ENCODE measurements at places on chromosomes 11 and 22.

- DNase-seq: no peak
Measured at GRCh38 chr22:26585104-26585790, 4.7 kb downstream of the TPST2 start.

DNA sequence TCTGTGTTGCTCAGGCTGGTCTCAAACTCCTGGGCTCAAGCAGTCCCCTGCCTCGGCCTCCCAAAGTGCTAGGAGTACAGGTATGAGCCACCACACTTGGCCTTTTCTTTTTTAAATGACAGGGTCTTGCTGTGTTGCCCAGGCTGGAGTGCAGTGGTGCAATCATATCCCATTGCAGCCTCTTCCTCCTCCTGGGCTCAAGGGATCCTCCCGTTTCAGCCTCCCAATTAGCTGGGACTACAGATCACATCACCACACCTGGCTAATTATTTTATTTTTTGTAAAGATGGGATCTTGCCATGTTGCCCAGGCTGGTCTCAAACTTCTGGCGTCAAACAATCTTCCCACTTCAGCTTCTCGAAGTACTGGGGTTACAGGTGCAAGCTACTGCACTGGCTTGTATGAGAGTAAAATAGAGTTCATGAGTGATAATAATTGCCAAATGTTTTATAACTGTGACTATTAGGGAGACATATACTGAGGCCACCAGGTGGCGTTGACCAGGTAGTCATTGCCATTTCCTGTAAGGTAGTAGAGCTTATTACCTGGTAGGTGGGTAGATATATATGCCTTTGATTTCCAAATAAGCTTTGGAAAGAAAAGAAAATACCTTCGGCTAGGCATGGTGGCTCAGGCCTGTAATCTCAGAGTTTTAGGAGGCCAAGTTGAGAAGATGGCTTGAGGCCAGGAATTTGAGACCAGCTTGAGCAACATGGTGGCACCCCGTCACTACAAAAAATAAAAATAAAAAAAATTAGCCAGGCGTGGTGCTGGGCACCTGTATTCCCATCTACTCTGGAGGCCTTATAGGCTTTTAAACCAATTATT is 5.4 kb downstream of the FDX1 start:
- DNase-seq: no peak

DNA sequence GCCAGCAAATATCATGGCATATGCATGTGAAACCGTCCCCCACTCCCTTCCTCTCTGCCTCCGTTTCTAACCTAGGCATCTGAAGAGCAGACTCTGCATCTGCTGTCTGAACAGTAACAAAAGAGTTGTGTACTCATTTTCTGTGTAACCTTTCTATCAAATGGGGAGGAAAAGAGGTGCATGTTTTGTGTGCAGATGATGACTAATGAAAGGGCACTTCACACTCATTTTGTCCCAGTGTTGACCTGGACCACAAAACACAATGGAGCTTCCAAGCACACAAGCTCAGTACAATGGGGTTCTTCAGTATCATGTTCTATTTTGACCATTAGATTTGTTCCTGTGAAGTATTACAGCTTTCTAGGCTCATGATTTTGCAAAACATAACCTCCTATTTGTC is 13.0 kb downstream of the JHY start:
- no peak for DNase-seq

DNA sequence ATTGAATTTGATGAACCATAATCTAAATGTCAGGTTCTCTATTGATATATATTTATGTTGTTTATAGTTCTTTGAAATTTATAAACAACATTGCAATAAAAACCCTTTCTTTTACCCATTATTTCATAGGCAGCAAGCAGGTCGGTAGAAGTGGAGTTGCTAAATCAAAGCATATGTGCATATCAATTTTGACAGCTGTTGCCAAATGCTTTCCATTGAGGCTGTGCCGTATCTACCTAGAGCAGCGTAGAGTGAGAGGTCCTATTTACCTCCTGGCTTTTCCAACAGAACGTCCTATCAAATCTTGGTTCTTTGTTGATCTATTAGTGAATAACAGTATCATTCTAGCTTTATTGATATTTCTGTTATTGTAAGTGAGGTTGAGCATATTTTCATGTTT is 77.5 kb upstream of the SLC22A12 start:
- no peak for DNase-seq

DNA sequence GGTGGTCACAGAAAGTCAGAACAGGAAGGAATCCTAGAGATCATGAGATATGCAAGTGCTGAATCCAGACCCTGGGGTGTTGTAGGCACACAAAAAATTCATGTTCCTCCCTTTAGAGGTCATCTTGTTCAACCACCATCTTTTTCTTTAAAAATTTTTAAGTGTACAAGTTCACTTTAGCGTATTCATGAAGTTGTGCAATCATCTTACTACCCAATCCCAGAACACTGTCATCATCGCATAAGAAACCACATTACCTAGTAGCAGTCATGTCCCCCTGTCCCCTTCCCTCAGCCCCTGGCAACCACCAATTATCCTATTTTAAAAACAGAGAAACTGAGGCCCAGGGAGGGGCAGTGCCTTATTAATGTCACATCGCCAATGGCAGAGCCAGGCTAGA is 20.3 kb upstream of the WNT11 start:
- no peak for DNase-seq

GRCh38 chr11:63737718-63738117 is 30.9 kb downstream of the ZFTA start:
- no peak for DNase-seq

DNA sequence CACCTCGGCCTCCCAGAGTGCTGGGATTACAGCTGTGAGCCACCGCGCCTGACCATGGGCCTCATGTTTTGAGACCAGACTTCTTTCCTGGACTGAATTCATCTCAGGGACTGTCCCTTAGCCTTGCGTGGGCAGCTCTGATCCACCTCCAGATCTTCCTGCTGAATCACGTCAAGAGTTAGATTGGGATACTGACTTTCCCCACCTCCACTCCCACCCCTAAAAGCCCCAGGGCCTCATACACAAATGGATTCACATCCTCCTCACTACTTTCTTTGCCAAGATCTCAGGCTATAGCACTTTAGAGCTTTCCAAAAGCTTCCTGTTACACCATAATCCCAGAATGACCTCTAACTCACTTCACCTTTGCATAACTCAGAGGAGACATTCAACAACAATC is 12.1 kb downstream of the CCDC87 start:
- no peak for DNase-seq

- no peak for DNase-seq
Measured at GRCh38 chr22:27724157-27724556, 77.4 kb downstream of the MN1 start.

- no peak for DNase-seq
Measured at GRCh38 chr22:49948958-49949913, 11.3 kb upstream of the PIM3 start.

DNA sequence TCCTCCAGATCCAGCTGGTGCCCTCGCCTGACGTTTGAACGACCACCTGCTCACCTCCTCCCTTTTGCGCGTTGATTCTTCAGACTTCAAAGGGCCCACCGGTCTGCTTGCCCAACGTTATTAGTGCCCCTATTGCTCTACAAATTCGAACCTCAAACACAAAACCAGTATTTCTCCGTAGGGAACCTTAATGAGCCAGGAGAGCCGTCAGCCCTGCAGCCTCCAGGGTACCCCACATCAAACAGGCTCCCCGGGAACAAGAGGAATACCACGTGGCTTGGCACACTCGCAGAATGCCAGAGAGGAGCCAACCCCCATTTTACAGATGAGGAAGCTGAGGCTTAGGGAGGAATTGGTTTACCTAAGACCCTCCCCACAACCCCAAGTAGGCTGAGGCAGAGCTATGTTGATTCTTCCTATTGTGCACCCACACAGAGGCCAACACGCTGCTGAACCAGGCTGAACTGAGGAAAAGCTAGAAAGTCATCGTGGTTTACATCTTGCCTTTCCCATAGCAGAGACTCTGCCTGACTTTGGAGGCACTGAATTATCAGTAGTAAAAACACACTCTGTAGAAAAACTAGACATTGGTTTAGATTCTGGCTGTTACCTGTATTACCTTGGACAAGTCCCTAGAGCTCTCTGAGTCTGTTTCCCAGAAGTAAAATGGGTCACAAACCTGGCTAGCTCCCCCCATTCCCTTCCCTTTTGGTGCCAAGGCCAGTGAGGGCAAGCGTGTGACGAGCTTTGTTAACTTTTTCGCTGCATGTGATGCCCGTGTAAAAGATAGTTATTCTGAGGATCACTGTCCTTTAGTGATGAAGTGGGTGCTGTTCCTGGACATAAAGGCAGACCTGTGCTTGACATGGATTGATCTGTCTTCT is 764 bp downstream of the TKFC start:
- no peak for DNase-seq

DNA sequence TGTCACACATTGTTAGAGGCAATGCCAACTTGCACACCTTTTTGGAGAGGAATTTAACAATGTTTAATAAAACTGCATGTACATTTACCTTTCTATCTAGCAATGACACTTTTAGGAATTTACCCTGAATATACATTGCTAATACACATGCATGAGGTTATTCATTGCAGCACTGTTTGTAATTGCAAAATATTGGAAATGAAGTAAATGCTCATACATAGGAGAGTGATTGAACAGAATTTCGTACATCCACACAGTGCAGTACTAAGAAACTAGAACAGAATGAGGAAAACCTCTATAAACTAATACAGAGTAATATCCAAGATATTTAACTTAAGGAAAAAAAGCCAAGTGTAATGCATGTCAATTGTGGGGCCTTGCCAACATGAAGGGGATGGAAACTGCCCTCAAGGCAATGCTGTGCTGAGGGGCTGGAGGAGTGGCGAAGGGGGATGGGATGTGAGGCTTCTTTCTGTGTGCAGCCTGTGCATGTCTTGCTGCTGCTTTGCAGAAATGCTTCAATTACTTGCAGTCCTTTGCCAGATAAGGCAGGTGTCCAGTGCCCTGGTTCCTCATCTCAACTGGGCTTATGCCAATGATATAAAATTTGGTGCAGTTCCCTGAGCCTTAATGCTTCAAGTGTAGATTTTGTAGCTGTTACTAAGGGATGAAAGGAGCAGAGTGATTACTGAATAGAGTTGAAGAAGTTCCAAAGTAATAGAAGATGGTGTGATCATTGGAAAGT is 96.1 kb downstream of the GRIA4 start:
- DNase-seq: no peak

GRCh38 chr11:559020-559620 is 1.4 kb downstream of the LMNTD2 start:
- no peak for DNase-seq

- DNase-seq: no peak
Measured at GRCh38 chr22:34105461-34106062, 185.3 kb upstream of the LARGE1 start.

GRCh38 chr22:39598017-39598965 is 27.7 kb downstream of the CACNA1I start:
- no peak for DNase-seq

- no peak for DNase-seq
Measured at GRCh38 chr11:131923309-131923708, 552.9 kb downstream of the NTM start.

- DNase-seq: no peak
Measured at GRCh38 chr11:45022294-45023064, 71.8 kb upstream of the TP53I11 start.

DNA sequence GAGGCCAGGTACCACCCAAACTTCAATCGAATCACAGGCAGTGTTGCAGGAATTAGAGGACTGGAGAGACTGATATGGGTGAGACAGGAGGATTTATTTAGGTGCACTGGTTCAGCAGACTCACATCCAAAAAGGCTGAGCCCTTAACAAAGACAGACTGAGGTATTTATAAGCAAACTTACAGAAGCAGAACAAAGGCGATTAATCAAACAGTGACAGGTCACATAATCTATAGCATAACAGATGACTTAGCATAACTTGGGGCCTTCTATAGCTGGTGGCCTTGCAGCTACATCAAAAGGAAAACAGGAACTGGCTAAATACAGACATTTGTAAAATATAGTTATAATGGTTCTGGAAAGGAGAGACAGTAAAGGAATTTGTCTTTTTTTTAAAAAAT is 2.1 kb downstream of the APOBEC3B start:
- no peak for DNase-seq

- DNase-seq: peak; percentile 74
Measured at GRCh38 chr22:37818409-37819104, 4.6 kb upstream of the GALR3 start.

DNA sequence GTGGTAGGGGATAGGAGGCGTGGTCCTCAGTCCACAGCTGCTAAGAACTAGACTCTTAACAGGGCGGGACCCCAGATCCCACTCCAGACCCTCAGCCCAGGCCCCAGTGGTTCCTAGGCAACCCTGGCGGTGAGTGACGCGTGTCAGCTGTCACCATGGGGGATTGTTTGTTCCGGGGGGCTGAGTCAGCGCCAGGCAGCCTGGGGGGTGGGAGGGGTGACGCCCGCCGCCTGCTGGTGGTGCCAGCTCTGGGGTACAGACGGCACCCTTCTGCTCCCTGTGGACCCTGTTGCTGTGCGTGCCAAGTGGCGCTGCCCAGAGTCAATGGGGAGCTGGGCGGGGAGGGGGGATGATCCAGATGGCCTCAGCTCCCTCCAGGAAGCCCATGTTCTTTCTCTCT is 2.5 kb downstream of the CNIH2 start:
- no peak for DNase-seq

- DNase-seq: no peak
Measured at GRCh38 chr11:18065572-18065971, 19.5 kb upstream of the TPH1 start.

- DNase-seq: no peak
Measured at GRCh38 chr11:19441752-19442553, 201.2 kb upstream of the E2F8 start.

GRCh38 chr22:44245867-44246266 is 65.1 kb downstream of the PARVG start:
- no peak for DNase-seq

DNA sequence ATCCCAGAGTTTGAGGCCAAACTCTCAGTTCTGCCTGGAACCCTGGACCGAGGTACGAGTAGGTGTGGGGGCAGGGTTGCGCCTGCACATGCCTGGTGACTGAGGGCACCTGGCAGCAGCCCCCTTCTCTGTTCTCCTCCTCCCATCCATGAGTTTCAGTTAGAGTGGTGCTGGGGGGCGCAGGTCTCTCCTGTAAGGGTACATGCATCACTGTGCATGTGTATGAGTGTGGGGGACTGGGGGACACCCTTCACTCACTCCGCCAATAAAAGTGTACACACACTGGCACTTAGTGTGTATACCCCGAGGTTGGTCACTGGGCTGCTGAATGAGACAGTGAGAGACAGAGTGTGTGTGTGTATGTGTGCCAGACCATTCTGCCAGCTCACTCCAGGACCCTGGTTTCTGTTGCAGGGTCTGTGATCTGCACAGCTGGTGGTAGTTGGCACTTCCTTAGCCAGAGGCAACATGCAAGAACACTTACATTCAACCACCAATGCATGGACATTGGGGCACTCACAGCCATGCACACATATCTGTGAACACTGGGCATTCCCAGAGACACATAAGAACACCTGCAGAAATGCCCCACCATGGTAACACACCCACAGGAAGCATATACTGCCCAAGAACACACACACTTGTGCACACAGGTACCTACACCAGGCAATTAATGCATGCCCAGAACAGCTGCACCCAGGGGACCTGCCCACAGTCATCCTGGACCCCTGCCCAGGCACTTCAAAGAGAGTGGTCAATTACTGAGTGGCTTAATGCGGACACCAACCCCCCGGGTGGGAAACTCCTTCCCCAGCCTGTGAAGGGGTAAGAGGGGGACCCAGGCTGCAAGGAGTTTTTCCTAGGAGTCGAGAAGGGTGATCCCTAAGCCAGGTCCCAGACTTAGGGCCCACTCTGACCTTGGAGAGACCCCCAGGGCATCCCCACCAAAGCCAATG is 1.2 kb upstream of the NRXN2 start:
- DNase-seq: peak; percentile 41

GRCh38 chr22:41982865-41983264 is 13.6 kb downstream of the SEPTIN3 start:
- no peak for DNase-seq
